ENCODE measurements at places on chromosomes 6 and 20.

DNA sequence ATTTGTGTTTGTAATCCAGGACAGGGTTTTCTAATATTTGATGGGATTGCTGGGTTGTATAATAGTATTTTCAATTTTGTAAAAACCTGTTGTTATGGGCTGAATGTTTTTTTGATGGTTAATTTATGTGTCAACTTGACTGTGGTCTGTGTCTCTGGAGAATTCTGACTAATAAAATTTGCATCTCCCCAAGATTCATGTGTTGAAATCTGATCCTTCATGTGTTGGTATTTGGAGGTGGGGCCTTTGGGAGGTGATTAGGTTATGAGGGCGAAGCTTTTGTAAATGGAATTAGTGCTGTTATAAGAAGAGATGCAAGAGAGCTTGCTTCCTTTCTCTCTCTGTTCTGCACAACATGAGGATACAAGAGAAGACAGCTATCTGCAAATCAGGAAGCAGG lies 48.7 kb upstream of the SAMD5 start:
- no peak for DNase-seq

- DNase-seq: no peak
Measured at GRCh38 chr6:142735204-142735603, 209.8 kb downstream of the HIVEP2 start.

DNA sequence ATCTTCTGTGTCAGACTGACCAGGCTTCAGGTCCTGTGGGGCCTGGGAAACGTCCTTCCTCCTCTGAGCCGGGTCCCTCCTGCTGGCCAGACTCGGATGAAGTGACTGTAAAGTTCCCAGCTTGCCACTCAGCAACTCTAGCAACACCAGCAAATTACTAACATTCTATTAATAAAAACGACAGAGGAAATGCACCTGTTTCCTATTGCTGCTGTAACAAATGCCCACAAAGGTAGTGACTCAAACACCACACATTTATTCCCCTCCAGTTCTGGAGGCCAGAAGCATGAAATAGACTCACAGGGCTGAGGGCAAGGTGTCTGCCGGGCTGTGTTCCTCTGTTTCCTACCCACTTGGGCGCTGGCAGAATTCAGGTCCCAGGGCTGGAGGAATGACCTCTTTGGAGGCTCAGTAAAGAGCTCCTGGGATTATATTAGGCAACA lies 48.8 kb downstream of the CTCFL start:
- no peak for DNase-seq

DNA sequence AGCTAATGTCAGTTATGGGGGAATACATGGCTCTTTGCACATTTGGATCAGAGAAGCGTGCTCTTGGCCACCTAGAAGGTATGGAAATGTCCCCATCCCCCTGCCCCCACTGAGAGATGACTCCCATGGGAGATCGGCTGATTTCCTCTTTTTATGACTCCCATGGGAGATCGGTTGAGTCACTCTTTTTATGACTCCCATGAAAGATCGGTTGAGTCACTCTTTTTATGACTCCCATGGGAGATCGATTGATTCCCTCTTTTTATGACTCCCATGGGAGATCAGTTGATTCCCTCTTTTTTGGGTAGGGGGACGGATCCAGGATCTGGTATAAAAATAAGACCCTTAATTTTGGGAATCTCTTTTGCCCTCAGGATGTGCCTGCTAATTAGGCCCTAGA lies 10.3 kb upstream of the TAAR9 start:
- DNase-seq: no peak

DNA sequence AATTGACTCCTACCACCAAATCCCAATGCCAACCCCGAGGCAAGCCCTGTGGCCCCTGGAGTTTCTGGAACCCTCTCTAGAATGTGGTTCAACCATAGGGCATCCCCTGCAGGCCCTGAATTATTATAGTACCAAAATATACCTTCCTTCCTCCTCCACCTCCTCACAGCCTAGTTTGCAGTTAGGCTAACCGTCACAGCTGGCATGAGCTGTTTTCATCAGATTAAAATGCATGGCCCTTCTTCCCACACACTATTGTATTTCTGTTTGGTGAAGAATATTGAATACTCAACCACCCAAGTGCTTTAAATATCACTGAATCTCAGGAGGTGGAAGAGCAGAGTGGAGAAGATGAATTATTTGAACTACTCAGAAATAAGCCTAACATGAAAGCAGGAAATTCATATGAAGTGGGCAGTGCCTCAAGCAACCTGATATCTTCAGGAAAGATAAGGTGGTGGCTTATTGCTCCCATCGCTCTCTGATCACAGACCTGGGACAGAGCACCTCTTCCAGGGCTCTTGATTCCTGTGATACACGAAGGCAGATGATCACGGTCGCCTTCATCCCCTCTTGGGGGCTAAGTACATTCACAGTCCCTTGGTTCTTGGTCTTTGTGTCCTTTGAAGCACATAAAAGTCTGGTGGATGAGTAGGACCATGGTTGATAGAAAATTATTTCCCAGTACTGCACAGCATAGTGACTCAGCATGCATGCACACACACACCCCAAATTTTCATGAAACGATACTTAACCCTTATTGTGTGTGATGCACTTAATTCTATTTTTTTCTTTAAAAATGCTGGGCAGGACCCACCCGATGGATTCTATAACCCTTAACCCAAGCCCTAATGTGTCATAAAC lies 90.9 kb downstream of the PSMG4 start:
- DNase-seq: no peak

- no peak for DNase-seq
Measured at GRCh38 chr6:2485116-2485515, 239.7 kb upstream of the GMDS start.

DNA sequence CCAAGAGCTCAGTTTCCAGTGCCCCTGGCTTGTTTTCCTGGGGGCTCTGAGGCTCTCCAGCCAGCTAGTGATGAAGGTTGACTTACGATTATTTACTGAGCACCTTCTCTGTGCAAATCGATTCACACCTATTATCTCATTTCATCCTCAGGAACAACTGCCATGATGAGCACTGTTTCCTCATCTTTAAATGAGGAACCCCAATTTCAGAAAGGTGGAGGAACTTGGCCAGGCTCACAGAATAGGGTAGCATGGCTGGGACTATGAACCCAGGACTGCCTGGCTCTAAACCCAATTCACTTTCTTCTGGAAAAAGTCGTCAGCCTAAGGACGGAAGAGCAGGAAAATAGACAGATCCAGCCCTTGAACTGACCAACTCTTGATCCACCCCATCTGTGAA lies 3.5 kb upstream of the BPI start:
- no peak for DNase-seq

- no peak for DNase-seq
Measured at GRCh38 chr6:111738631-111739030, 133.0 kb upstream of the TRAF3IP2 start.

GRCh38 chr6:67031451-67031850 lies 1324.4 kb upstream of the EYS start:
- no peak for DNase-seq

DNA sequence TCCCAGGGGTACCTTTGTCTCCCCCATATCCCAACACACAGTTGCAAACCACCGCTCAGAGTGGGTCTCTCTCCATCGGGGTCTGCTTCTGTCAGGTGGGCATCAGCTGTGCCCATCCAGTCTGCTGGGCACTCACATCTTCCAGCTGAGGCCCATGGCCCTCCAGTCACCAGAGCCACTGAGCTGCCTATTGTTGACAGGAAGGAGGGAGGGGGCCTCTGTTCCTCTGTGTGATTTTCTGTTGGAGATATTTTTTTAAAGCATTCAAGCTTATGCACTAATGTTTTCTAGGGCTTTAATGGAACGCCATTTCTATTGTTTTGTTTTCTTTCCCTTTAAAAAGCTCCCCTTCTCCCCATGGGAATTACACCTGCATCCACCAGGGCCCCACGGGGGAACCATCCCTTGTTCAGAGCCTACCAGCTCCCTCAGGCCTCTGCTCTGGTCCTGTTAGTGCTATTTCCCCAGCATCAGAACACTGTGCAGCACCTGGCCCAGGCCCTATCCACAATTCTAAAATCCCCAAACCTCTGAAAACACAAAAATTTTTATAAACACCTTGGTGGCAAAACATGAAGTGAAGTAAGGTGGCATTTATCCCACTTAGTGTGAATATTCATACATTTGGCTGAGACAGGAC lies 326.2 kb downstream of the CD83 start:
- DNase-seq: no peak

All from stimulated activated CD8-positive, alpha-beta memory T cell treated with anti-CD3 and anti-CD28 coated beads, Interleukin-7, amount 100 ng/mL, for 24 hours (primary cell).